ENCODE measurements at places on chromosomes 2 and 18.

- no peak for DNase-seq
Measured at GRCh38 chr2:29016504-29016903, 35.4 kb downstream of the TOGARAM2 start.

- DNase-seq: peak; percentile 7
Measured at GRCh38 chr2:157178874-157179273, 78.6 kb upstream of the GALNT5 start.

DNA sequence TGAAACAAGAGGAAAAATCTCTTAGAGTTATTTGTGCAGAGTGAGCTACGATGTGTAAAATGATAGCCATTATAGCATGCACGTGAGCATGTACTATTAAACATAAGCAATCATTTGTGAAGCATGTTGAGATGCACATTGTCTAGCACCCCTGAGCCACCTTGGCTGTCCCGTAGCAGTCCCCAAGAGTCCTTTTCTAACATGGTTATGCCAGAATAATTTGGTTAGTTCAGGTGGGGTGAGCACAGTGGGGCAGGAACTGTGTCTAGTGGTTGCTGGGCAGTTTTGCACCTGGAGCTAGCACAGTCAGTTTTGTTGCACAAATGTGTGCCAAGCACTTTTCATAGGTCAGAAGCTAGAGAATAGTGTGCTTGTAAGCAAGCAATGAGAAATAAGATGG, 809.8 kb downstream of the RNF144A start:
- DNase-seq: no peak

DNA sequence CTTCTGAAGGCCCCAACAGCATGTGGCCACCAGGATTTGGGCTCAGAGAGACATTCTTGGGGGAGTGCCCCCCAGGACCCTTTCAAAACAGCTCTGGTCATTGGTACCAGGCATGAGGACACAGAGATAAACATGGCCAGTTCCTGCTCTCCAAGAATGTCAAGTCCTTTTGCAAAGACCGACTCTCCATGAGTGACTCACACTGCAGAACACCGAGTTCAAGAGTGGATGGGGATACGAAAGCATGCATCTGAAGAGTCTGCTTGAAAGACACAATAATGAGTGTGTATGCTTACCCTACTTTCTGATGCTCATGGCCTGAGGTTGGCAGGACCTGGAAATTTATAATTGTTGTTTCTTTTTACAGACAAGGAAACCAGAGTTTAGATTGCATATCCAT, 450.6 kb downstream of the TSN start:
- no peak for DNase-seq

DNA sequence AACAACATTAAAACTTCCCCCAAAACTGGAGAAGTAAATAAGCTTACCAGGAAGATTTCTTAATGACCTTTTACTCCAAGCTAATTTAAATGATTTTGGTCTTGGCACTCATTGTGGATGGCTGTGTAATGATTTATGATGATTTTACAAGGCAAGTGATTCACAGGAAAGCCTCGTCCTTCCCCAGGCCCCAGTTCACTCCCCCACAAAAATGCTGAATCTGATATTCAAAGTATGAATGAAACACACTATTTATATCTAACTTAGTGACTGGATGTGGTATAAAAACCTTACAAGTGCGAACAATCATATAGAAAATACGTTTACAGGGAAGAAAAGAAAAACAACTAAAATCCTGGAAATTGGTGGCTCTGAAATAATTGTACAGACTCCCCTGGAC, 49.8 kb downstream of the ZNF516 start:
- DNase-seq: no peak

GRCh38 chr18:10047237-10047636, 133.4 kb downstream of the VAPA start:
- no peak for DNase-seq

- no peak for DNase-seq
Measured at GRCh38 chr2:234949762-234950434, 1.9 kb upstream of the SH3BP4 start.

- no peak for DNase-seq
Measured at GRCh38 chr2:107412981-107413380, 413.7 kb upstream of the RGPD4 start.

All from stimulated activated CD4-positive, alpha-beta T cell treated with anti-CD3 and anti-CD28 coated beads, Interleukin-15, amount 100 ng/mL, for 24 hours (primary cell).